ENCODE measurements at places on chromosomes 12 and 14.

GRCh38 chr12:88570103-88570502 is 10.2 kb downstream of the KITLG start:
- DNase-seq = no peak

DNA sequence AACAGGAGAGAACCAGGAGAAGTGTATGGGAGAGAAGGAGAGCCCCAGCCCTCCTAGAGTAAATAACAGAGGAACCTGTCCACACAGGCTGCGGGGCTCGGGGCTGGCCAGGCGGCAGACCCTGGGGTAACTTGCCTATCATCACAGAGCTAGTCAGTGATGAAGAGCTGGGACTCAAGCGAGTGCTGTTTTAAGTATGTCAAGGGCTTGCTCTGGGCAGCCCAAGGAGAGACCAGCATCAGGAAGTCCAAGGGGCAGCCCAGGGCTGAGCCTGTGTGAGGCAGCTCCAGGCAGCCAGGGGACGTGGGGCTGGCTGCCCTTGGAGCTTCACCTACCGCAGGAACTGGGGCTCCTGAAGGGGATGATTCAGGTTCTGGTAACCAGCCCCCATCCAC is 10.0 kb downstream of the VWF start:
- no peak for DNase-seq

GRCh38 chr14:104689109-104689880 is at the start of gene INF2:
Gene INF2 (plus strand): TSS chr14:104689618. CDS start chr14:104701366, 11,748 bp downstream.
- no peak for DNase-seq

DNA sequence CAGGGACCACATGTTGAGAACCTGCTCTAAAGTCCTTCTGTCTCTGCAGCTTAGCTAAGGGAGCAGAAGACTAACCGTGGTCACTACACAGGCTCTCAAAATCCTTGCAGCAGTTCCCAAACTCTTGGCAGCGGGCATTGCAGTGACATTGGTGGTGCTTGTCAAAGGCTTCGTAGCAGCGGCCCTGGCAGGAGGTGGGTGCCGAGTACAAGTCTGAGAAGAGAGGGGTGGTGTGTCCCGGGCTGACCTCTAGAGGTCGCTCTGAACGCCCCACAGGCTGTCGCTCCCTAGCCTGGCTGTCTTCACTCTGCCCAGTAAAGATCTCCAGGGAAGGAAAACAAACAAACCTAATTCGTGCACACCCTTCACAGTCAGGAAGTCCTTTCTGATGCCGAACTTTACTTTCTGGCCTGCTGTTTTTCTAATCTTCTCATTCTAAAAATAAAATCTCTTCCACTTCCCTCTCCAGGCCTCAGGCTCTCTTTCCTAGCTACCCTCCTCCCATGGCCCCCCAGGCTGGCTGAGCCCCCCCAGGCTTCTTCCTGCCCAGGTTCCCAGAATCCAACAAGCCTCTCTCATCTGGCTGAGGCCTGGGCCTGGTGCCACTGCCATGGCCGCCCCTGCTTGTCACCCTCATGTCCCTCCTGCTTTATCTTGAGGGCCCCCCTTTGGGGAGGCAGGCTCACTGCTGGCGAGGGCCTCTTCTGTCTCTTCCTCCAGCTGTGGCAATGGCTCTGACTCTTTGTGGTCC is 7.7 kb downstream of the ENDOU start:
- DNase-seq = no peak

- no peak for DNase-seq
Measured at GRCh38 chr14:91873471-91874415, 6.4 kb upstream of the TC2N start.

DNA sequence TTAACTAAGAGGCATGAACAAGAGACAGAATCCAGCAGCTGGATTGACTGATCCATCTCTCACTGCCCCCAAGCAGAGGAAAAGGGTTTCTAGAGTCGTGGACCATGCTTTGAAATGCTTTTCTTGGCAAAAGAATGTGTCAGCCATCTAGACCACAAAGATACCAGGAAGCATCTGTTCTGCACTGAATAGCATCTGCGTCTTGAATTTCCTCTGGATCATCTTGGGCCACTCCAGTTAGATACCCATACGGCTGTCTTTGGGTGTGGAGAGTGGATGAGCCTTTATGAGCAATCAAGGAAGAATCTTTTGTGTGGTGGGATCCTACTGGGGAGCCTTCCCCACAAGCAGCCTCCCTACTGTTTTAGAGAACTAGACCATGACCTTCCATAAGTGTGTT is 16.0 kb upstream of the RFX4 start:
- DNase-seq = no peak

DNA sequence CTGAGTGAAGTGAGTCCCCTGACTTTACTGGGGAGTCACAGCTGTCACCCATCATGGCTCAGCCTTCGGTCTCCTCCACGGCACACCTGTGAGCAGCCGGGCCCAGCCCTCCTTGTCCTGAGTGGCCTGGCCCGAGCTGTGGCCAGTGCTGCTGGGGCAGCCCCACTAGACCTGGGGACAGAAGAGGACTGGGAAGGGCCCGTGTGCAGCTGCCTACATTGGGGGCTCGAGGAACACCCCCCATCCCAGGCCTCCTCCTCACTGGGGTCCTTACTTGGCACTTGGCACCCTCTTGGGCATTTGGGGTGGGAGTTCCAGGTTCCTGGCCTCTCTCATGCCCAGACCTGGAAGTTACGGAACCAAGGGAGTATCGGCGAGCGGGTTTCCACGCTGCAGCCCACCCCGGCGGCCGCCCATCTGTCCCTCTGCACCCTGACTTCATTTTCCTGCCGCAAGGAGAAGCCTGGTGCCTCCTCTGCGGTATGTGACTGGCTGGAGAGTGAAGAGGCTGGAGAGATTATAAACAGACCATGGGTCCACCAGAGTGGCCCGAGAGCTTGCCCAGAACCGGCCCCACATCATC is 179.7 kb downstream of the KIF26A start:
- no peak for DNase-seq

GRCh38 chr12:121026274-121027045 is 10.2 kb upstream of the C12orf43 start:
- no peak for DNase-seq

GRCh38 chr12:9745199-9745598 is 12.3 kb upstream of the CLECL1 start:
- DNase-seq = no peak

DNA sequence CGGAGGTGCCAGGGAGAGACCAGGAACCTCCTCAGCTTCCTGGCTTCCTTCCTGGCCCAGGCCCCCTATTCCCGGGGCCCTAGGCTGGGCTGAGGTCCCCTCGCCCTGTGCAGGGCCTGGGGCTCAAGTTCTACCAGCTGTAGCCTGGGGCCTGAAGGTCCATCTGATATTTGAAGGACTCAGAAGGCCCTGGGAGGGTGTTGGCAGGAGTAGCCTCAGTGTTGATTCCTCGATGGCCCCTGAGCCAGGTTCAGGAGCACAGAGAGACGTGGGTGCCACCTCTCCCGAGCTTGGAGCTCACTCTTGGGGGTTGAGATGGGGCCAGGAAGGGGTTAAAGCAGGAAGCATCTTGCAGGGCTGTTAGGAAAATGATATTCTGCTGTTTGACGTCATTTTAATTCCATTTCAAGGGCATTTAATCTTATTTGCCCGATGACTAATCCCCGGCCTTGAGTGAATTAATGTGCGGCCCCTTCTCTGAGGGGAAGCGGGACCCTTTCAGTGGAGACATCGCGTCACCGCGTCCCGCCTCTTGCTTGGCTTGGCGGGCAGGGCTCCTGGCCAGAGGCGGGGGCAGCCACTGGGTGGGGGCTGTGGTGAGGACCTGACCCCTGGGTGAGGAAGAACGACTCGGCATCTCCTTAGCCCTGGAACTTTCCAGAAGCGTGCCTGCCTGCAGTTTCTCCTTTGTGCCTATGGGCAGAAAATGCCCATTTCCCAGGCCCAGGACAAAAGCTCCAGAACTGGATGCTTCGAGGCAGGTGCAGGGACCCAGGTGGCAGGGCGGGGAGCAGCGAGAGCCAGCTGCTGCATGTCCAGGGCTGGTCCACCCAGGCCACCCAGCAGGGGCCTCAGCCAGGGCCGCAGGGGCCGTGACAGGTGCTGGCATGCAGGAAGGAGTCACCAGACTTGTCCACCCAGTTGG is 158.3 kb downstream of the KIF26A start:
- no peak for DNase-seq

DNA sequence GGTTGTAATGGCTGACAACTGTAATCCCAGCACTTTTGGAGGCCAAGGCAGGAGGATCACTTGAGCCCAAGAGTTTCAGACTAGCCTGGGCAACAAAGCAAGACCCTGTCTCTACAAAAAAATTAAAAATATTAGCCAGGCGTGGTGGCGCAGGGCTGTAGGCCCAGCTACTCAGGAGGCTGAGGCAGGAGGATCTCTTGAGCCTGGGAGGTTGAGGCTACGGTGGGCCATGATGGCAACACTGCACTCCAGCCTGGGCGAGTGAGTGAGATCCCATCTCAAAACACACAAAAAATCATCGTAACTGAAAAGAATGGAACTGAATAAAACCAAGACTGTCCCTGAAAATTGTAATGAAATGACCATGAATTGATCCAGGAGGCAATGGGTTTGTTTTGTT is 6.1 kb downstream of the CAMKK2 start:
- no peak for DNase-seq

DNA sequence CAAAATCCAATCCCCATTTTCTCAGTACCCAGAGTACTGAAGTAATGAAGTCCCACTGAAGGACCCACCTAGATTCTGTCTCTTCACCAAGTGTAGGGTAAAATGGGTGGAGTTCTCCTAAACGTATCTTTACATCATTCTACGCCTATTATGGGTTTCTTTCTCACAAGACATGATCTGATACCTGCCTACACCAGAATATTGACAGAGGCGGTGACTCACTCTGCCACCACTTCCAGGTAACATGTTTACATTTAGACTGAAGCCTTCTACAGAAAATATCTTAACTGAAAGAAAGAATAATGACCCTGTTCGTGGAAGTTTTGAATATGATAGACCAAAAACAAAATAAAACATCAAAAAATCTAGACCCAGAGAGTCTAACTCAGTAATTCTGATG is 89.8 kb downstream of the BTG1 start:
- no peak for DNase-seq

GRCh38 chr14:58628406-58628805 is 9.4 kb upstream of the DACT1 start:
- DNase-seq = no peak

- DNase-seq = no peak
Measured at GRCh38 chr12:110038741-110039084, 9.6 kb downstream of the C12orf76 start.

- no peak for DNase-seq
Measured at GRCh38 chr12:29611906-29612305, 114.4 kb upstream of the OVCH1 start.

DNA sequence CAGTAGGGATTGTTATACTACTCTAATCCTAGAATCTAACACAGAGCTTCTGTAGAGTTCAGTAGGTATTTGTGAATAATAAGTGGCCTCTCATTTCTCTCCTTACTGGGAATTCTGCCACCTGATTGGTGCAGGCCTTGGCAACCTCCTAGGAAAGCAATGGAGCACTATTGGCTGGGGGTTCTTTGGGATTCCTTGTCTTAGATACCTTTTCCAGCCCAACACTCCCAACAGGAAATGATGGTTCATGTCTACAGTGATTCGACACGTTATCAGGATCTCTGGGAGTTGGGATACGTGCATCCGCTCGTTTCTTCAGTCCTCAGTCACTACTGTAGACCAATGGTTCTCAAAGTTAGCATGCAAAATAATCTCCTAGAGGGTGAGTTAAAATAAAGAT is 67.4 kb downstream of the ELK3 start:
- no peak for DNase-seq

- DNase-seq = no peak
Measured at GRCh38 chr14:58249611-58250010, 5.0 kb downstream of the PSMA3 start.

DNA sequence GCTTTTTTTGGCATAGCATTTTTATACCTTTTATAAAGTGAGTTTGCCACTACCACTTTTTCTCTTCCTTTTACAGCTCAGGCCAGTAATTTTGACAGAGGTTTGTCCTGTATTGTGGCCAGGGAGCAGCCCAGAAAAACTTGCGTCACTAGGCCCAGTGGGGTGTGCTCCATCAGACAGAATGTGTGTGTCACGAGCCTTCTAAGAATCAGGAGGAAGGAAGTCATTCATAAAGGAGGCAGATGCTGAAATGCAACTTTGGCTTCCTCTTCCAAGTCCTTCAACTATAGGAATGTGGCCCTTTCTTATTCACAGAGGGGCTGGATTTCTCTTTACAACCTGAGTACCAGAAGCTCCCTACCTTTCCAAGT is 10.1 kb upstream of the RAB35 start:
- peak; percentile 23 for DNase-seq

- no peak for DNase-seq
Measured at GRCh38 chr14:33918256-33918655, 32.6 kb downstream of the EGLN3 start.

DNA sequence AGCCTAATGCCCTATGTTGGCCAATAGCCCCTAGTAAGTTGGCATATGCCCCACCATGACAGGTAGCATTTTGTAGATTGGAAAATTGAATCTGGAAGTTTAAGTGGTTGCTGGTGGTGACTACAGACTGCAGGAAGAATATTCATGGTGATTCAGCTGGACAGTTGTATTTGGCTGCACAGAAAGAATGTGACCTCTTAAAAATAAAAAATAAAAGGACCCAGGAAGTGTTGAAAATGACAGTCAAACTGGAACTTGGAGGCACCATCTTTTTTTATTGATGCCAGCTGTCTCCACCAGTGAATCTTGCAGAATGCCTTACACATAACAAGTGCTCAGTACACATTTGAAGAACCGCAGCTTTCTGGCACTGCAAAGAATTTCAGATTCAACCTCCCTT is 73.9 kb downstream of the PRMT8 start:
- DNase-seq = no peak

GRCh38 chr12:64187370-64187769 is 34.7 kb downstream of the KICS2 start:
- no peak for DNase-seq

GRCh38 chr14:96790186-96790585 is 7.0 kb upstream of the VRK1 start:
- no peak for DNase-seq
